Fibroblast of the aortic adventitia (primary cell): ENCODE measurements at places on chromosomes 7 and 10.

GRCh38 chr7:108307194-108307593, 149.0 kb downstream of the NRCAM start:
- DNase-seq: no peak

- no peak for DNase-seq
These were observed 6.3 kb downstream of the LIPF start for GRCh38 chr10:88670497-88670896.

DNA sequence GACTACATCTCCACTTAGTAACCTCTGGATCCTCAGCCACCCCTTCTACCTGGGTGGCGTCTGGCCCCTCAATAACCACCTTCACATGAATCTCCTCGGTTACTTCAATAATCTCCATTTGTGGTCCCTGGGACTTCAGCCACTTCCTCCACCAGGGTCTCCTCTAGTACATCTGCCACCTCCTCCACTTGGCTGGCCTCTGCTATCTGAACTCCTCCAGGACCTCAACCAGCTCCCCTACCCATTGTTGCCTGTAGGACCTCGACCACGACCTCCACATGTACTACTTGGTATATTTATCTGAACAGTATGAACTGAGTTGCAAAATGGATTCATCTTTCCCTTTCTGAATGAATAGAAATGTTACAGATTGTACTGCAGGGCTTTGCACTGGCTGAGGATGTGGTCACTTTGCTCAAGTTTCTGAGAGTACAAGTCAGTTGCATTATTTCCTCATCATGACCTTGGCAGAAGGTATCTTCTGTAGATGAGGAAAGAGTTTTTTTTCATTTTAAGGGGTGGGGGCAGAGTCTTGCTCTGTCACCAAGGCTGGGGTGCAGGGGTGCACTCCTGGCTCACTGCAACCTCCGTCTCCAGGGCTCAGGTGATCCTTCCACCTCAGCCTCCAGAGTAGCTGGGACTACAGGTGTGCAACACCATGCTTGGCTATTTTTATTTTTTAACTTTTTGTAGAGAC, 36.0 kb downstream of the MAT1A start:
- DNase-seq: no peak

DNA sequence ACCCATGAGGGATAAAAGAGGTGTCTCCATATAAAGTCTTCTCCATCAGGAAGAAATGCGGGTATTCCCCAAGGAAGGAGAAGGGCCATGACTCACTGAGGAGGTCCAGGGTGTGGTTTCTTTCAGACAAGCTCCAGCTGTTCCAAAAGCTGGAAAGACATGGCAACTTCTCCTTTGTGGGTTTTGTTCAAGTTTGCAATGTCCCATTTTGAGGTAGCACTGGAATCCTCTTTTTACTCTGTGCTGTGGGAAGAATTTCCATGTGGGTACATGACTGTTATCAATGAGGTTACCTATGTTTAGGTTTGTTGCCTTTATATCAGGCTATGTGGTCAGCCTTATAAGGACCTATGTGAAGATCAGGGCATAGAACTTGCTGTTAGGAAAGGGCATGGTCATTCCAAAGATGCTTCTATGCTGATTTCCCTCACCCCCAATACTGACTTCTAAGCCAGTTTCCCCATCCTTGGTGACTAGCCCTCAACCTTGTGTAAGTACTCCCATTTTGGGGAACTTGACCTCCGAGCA, 697.5 kb downstream of the INHBA start:
- DNase-seq: peak; percentile 96

DNA sequence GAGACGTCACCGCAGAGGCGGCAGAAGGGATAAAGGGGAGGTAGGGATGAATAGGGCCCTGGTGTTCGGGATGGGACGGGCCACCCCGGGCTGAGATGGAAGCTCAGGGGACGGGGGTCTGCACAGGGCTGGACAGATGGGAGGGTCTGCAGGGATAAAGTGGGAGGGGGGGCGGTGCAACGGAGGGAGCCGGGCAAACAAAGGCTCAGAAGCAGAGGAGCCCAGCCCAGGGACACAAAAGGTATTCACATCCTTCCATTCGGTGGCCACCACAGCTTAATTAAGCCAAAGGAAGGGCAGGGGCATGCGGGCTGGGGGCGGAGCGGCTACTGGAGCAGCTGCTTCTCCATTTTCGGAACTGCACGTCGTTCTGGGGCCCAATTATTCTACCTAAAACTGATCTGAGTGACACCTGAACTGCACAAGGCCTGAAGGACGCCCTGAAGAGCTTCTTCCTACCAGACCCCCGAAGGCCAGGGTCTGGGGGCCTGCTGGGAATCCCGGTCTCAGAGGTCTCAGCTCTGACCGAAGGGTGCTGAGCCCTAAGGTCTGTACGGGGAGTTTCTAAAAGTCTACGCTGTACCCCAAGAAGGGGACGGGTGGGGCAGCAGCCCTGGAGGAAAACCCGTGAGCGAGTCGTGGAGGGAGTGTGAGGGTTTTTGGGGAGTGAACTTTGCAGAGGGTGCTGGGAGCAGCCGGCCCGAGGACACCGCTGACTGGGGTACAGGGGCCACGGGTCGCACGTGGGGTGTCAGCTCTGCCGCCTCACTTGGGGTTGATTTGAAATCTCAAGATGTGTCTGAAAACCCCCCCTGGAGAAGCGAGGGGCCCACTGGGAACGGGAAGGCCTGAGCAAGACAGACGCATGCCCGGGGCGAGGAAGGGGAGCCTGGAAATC, 334.8 kb downstream of the DNAJB6 start:
- no peak for DNase-seq

DNA sequence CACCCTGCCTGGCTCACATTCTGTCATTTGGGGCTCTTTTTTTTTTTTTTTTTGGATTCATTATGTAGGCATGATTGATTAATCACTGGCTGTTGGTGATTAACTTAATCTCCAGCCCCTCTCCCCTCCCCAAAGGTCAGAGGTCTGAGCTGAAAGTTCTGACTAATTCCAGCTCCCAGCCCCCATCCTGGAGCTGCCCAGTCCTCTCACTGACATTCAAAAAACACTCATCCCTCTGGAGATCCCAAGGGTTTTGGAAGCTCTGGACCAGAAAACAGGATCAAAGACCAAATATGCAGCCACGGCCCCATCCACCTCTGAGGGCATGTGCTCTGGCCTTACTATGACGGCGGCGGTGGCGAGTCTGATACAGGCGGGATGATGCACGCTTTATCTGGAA, 53.8 kb downstream of the RBM17 start:
- DNase-seq: no peak

DNA sequence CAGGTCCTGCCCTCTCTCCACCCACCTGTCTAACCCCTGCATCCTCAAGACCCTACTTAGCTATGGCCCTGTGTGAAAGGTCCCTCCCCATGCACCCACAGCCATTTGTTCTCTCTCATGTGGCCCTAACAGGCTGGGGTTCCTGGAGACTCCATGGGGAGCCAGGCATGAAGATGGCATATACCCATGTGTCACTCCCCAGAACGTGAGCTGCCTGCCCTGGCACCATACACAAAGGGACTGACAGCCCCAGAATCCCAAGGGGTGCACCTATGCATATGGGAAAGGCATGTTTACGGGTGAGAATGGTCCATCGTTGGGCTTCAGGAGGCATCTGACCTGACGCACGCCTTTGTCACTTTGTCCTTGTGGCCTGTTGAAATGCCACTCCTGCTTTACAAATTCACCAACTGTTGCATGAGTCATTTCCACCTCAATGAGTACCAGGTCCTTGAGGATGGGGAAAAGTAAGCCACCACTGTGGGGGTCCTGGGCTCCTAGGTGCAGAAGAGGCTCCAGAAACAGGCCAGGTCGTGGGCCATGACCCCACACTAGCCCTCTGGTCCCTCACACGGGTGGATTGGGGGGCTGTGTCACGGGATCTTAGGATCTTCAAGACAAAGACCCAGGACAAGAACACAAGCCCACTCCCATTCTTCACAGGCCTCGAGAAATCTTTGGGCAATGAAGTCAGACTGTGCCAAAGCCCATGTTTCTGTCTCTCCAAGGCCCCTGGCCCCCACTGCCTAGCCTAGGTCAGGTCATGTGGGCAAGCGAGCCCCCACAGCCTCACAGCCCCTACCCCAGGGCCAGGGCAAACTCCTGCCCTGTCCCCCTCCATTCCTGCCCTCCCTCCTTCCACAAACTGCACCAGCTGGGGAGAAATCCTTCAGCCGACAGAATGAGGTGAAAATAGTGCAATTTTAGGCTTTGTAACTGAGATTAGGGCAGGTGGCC, 8.6 kb downstream of the GPRIN2 start:
- no peak for DNase-seq
